ENCODE measurements at places on chromosomes 7 and 10.

GRCh38 chr7:5699467-5700384 lies 81.7 kb downstream of the RNF216 start:
- no peak for DNase-seq

DNA sequence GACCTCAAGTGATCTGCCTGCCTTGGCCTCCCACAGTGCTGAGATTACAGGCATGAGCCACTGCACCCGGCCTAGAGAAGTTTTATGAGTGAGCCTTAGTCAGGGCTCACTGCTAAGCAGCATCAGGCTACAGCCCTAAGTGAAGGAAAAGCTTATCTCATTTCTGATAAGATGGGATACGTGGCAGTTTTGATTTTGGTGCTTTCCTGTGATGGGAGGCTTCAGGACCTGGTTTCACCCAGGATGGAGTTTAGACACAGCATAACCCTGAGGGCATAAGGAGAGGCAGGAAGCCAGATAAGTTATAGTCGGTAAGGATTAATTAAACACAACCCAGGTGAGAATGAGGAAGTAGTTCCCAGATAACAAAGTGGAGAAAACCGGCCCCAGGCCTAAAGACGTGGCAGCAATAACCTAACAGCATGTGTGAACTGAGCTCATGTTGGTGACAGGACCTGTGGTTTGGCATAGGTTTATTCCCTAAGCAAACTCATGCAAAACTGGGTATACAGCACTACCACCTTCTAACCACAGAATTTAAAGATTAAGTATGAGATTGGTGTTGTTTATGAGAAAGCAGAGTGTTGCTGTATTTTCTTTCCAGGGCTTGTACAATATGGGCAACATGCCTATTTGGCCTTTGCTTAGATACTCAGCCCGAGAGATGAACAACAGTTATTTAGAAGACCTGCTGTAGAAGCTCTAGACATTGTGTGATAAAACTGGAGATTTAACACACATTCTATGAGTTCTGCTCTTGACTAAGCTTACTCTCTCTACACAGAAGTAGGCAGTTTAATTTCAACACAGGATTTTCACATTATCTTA lies 119.4 kb downstream of the COL28A1 start:
- DNase-seq: peak; percentile 67

DNA sequence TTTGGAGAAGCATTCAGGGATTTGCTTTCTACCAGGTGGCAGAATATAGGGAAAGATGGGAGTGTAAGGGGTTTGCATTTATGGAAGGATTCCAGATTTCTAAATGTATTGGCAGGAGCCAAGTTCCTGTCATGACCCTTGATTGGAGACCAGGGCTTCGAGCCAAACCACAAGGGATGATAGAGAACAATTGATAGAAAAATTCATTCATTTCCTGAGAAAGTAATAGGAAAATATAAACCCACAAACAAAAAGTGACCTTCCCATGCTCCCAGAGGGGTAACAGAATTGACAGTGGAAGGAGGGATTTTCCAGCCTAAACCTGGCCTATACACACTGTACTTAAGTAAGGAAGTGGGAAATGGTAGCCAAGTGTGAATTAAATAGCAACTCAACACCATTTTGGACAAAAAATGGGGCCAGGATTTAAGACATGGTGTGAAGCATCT lies 22.4 kb upstream of the IFIT2 start:
- DNase-seq: peak; percentile 65

- DNase-seq: peak; percentile 64
Measured at GRCh38 chr10:110641256-110641655, 2.9 kb upstream of the RBM20 start.

DNA sequence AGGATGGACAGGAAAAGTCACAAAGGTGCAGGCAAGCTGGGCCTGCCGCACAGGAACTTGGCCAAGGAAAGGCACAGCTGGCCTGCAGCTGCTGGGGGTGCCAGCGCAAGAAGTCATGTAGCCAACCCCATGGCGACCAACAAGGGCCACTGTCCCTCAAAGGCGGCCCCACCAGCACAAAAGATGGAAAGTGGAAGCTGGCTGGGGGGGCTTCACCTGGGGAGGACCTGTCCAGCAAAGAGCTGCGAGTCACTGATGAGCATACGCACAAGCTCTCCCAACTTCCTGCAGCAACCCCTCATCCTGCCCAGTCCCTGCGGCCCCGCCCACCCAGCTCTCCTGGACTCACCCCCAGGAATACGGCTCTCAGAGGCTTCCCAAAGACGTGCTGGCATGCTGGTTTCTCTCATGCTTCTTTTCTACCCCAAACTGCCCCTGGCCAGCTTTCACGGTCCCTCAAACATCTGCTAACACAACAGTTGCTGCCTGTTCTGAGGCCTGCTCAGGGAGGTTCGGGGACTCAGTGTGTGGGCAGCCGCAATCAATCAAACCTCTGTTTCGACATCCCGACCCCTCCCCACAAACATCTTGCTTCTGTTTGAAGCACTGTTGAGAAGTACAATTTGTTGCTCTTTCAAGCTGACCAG lies 67.6 kb downstream of the FAM53B start:
- DNase-seq: no peak

DNA sequence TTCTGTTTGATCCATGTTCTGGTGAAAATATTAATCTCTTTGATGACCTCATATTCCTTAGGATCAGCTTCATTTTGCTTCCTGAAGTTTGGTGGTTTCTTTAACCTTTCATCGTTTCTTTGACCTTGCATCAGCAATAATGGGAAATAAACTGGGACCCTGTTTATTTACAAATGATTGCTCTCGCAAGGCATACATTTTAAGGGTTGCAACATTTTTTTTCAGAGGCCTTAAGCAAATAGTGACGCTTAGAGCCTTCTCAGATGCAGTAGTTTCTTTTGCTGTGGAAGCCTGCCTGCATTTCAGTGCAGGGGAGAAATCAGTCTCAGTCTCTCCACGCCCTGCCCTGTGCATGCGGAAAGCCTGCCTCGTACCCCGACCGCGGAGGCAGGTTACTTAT lies 139.1 kb upstream of the NPS start:
- DNase-seq: no peak

- no peak for DNase-seq
Measured at GRCh38 chr7:113142385-113143119, 24.2 kb upstream of the SMIM30 start.

- peak; percentile 39 for DNase-seq
Measured at GRCh38 chr10:588246-589165, 101.0 kb downstream of the DIP2C start.

DNA sequence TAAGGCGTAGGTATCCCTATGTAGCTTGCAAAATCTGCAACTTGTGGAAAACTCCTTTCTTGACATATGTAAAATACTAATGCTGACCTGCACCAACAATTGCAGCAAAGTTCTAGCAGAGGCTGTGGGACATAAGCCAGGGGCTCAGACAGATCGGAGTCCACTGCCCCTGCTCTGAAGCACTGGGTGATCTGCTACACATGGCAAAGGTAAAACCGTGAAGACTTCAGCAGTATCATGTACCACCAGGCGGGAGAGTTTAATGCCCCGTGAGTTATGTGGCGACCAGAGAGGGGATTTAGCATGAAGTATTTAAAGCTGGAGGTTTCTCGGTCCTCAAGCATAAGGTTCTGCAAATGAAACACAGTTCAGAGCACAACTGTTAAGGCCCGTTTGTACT lies 76.4 kb downstream of the ABCC2 start:
- DNase-seq: no peak

GRCh38 chr10:125815764-125816163 lies 7.3 kb downstream of the UROS start:
- DNase-seq: no peak

- DNase-seq: no peak
Measured at GRCh38 chr10:63071145-63071544, 62.0 kb upstream of the NRBF2 start.

DNA sequence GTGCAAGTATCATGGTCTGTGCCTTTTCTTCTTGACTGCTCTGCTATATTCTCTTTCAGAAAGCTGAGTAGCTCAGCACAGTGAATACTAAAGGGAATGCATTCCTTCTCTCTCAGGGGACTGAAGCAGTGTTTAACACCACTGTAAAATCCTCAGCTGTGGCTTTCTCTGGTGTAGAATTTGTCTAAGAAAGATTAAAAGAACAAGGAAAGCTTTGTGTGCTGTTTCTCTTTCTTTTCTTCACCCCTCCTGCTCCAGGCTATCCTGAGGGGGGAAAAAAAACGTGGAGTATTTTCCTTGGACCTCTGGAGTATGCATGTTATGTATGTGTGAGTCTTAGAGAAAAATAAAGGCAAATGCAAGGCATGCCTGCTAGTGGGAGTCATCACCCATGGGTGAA lies 383.9 kb downstream of the AUTS2 start:
- DNase-seq: peak; percentile 56

GRCh38 chr7:191981-192649 lies at the start of gene FAM20C:
Gene FAM20C, plus strand, starts transcription at chr7:192571. Its CDS starts 629 bp downstream, at chr7:193200.
- DNase-seq: peak; percentile 80

DNA sequence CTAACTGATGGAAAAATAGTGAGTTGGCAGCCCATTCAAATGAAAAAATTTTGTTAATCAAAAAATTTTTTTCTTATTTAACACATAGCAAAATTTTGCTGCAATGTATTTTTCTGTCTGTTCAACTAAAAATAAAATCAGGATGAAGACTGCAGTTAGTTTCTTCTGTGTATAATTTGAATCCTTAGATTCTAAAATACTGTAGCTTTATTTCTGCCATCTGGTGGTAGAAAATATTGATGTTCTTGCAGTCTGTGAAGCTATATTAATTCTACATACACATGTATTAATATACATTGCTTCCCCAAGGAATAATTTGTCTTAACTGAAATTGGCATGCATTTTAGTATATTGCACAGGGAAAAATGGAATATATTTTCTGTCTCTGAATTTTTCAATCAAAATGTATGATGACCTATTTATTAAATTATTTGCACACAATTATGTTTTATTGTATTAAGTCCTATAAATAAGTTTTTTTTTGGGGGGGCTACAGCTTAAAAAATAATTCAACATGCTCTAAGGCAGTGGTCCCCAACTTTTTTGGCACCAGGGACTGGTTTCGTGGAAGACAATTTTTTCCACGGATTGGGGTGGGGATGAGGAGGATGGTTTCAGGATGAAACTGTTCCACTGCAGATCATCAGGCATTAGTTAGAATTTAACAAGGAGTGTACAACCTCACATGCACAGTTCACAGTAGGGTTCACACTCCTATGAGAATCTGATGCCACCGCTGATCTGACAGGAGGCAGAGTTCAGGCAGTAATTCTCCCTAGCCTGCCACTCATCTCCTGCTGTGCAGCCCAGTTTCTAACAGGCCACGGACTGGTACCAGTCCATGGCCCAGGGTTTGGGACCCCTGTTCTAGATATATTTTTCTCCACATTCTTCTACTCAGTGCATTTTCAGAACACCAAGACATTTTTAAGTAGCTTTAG lies 119.4 kb downstream of the GNAT3 start:
- no peak for DNase-seq

DNA sequence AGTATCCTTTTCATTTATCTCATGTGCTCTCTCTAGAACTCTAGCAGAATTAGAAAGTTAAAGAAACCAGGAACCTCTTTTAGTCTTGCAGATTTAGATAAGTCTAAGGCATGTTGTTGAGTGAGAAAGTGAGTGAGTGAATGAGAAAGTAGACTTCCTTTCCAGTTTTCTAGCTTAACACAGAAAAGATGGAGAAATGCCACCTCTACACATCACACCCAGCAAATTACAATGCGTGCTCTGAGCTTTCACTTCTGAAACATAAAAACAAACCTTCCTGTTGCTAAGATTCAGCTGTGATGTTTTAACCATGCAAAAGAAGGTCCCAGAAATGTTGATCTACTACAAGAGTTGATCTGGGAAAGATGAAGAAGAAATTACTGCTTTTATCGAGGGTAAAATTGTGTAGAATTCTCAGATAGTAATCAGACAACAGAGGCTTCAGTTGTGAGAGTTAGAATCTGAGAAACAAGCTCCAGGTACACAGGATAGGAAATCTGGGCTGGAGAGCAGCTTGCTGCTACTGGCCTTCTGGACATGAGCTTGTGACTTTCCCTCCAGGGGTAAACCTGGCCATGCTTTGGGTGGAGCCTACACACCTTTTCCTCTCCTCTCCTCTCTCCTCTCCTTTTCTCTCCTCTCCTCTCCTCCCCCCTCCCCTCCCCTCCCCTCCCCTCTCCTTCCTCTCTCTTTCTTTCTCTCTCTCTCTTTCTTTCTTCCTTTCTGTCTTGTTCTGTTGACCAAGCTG lies 4.6 kb downstream of the CYP3A5 start:
- no peak for DNase-seq

GRCh38 chr7:88042157-88042556 lies 108.1 kb downstream of the ADAM22 start:
- no peak for DNase-seq

DNA sequence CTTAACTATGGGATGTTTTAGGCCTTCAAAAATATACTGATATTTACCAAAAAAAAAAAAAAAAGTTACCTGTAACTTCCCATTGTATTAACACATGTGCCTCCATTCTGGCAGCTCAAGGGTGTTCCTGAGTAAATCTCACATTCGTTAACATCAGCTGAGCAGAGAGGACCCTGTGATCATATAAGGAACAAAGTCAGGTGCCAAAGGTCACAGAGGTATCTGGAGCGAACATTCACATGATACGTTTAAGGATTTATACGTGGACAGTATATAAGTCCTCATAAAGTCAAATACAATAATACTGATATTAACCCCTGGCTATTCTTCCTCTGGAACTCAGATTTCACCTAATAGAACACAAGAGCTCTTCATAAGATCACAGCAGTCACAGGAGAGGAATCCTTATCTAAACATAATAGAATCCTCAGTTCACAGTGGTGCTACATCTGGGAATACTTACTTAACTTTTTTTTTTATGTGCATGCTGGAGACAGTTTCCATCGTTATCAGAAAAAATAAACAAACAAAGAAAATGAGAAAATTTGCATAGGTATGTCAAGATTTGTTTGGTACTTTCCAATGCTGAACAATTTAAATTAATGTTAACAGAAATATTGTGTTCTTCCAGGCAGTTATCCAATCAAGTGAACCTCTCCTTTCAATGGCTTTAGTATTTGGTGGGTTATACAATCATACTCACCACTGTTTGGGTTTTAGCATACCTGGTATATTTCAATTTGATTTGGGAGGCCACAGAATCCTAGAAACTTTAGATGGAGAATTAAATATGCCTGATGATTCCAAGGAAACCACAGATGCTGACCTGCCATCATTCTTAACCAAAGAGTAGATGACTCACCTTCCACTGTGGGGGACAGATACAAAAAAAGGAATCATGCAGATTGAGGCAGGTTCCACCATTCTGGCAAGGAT lies 6.6 kb downstream of the CUBN start:
- DNase-seq: peak; percentile 91

GRCh38 chr10:117137031-117137910 lies 799 bp downstream of the VAX1 start:
- peak; percentile 22 for DNase-seq

DNA sequence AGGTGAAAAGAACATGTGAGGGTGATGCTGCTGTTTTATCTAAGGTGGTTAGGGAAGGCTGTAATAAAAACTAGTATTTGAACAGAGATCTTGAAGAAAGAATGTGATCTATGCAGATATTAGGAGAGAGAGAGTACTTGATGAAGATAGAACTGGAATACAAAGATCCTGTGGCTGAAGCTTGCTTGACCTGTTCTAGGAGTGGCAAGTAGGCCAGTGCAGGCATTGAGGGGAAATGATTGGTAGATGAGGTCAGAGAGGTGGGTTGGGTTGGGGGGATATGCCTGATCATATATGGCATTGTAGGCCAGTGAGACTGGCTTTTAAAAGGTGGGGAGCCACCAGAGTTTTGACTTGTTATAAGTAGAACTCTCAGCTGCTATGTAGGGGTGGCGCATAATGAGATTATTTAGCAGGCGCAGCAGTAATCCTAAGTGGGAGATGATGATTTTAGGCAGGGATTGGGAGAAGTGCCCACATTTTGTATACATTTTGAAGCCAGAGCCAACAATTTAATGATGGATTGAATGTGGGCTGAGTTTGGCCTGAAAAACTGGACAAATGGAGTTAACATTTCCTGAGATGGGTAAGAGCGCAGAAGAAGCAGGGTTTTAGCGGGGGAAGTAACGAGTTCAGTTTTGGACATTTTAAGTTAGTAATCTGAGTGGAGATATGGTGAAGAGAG lies 8.2 kb downstream of the CCSER2 start:
- DNase-seq: no peak

Measured in astrocyte (in vitro differentiated cells and primary cell).